Islet precursor cell (in vitro differentiated cells): ENCODE measurements at places on chromosomes 6 and 20.
A peak's percentile ranks its signal among the peaks of the same experiment; 100 is the strongest.

DNA sequence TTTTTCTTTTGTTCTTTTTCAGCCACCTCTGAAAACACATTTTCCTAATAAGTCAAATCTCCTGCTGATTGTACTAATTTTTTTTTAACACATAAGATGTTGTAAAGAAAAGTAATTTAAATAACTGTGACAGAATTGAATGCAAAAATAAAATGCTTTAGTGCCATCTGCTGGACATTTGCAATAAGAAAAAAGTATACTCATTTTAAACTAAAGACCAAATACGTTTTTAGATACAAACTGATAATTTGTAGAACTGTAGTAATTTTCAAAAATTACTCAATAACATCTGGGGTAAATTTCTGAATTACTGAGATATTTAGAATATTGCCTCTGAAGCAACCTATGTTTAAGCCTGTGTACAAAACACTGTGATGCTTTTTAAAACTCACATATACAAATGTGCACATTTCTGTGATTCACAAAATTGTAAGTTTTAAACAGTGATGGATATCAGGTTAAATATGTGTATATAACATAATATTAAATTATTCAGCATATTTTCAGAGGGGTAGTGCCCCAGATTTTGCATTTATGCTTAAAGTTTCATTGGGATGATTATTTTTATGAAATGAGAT is 198.7 kb downstream of the RIMS1 start:
- DNase-seq = no peak

DNA sequence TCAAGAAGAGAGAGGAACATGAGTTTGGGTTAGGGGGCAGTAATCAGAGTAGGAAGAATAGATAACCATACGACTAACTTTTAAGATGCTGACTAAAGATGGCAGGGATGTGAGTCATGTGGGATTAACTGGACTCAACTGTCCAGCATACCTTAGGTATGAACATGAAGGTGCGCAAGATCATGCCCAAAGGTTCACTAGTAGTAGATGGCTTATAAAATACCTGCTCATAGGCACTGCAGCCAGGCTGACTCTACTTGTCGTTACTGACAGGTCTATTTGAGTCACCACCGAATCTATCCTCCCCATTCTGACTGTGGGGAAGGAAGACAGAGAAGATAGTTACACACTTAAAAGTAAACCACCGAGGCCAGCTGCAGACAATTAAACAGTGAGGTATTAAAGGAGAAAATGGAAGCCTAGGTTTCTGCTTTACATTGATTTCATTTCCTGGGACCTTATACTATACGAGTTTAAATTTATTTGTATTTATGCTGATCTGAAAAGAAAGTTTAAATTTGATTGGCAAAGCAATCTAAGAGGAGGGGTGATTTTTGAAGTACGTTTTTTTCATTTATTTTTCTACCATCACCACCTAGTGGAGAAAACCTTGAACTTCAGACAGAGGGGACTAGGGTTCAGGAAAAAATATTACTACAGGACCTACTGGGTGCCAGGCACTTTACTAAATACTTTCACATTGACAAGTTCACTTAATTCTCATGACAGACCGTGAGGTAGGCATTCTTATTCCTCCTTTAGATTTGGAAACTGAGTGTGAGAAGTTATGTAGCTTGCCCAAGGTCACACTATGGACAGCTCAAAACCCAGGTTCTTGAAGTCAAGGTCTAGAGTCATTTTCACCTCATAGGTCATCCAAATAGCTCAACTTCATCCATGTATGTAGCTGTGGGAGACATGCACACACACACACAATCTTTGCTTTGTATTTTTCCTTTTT is 4.0 kb upstream of the WRNIP1 start:
- DNase-seq = no peak

GRCh38 chr6:68637782-68638181 is 2.7 kb downstream of the ADGRB3 start:
- DNase-seq = no peak

DNA sequence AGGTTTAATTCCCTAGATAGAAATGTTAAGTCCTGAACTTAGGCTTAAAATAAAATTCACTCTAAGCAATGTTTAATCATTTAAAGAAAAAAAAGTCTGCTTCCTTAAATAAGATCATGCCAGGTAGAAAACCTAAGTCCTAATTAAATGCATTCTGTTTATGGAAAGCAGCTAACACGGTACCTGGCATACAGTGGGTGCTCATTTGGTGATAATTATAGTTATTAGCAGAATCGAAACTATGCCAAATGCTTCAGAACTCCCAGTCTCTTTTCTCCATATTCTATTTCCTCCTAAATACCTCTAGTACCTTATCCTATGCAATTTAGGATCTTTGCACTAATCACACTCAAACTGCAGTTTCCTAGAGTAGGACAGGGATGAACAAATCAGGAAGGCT is 331.8 kb downstream of the EPHA7 start:
- DNase-seq = no peak

GRCh38 chr20:16587066-16587465 is 13.8 kb upstream of the KIF16B start:
- DNase-seq = no peak

DNA sequence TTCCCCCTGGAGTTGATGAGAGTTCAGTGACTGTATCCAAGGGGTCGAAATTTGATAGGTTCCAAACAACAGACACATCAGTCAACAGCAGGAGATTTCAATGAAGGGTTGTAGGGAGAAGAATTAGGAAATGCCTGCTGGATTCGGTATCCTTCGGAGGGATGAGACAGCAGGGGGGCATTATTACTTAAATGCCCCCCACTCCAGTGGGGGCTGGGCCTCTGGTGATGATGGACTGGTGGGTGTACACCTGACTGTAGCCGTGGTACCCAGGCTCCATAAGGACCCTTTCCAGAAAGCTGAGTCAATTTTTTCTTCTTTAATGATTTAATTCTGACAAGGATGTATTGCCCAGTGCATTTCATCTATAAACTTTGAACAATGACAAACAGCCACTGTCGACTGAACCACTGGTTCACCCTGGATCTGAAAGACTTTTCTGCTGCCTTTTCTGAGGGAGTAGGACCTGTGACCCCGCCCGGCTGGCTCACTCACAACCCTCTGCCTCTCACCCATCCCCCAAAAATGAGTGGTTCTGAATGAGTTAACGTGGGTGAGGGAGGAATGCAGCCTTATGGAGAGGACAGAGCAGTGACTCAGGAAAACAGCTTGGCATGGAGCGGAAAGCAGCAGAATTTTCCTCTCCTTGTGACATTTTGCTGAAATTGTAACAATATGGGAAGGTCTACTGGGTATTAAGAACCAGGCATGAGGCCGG is 41.0 kb downstream of the ZMYND8 start:
- DNase-seq = peak; percentile 90

DNA sequence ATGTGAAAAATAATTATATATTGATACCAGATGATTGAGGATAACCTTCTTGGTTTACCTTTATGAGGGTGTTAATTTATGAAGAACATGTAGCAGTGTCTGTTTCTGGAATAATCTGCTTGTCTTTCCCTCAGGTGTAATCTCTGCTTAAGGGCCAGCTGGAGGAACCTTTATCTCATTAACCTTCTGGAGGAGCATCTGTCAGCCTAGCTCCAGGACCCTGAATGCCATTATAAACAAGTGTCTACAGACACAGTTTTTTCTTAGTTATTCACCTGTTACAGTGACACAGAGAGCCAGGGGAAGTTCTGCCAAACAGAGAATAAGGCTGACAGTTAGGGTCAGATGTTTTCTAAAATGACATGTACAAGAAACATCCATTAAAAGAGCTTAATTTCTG is at the start of gene IMPG1:
Gene IMPG1 (minus strand): TSS at position 101 of the 400 bp plus-strand sequence. CDS start 174 bp downstream, outside the sequence.
- DNase-seq = no peak

GRCh38 chr6:44332585-44332984 is 9.9 kb upstream of the SPATS1 start:
- no peak for DNase-seq
